ENCODE measurements at places on chromosomes 4 and X.

GRCh38 chr4:15104825-15105224, 102.5 kb downstream of the CPEB2 start:
- no peak for DNase-seq

GRCh38 chrX:153593811-153594500, 5.0 kb downstream of the CCNQ start:
- no peak for DNase-seq

- DNase-seq: no peak
Measured at GRCh38 chr4:71456841-71457240, 118.0 kb downstream of the SLC4A4 start.

DNA sequence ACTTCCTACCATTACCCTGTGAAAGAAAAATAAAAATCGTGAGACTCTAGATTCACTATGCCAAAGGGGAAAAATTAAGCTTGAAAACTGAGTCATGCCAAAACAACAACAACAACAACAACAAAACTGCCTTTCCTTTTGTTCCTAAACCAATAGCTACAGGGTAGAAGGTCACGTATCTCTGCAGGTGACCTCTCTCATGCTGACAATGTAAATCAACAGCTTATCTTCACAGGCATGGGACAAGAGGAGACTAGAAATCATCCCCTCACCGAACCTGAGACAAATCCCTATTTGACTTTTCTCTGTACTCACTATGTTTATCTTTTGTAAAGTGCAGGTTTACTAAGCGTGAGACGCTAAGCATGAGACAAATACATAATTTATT, 20.5 kb upstream of the AADAT start:
- no peak for DNase-seq

Data from suppressor macrophage treated with lipopolysaccharide for 4 hours (primary cell).